ENCODE measurements at places on chromosomes 16 and 17.

DNA sequence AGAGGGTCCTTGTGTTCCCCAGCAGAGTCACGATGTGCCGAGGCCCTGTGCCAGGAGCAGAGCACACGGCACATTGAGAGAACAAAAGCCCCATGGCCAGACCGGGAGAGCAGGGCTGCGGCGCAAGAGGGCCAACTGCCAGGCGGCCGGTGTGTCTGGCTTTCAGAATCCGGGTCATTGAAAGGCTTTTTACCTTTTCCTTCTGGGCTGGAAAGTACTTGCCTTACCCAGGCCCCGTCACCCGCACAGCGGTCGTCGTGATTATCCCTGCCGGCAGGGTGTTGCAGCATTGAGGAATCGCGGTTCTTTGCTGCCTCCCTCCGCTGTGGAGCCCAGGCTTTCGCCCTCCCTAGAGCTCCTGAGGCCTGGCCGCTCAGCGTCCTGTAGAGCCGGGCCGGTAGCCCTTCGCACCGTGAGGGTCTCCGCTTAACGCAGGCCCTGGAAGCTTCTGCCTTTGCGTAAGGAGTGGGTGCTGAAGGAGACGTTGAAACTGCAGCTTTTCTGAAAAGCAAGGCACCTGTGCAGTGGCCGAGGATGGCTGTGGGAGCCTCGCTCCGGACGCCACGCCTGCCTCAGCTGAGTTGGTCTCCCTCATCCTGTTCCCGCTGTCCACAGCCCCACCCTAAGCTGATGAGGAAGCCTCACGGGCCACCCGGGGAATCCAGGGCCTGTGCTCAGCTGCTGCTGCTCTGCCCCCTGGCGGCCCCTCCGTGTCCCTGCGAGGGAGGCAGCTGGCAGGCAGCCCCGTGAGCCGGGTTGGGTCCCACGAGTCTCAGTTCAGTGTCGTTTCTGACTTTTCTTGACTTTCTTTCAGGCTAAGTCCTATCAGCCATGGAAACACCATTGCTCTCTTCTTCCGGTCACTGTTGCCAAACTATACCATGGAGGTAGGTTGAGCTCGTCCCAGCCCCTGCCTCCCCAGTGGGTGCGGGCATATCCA is 8.6 kb upstream of the MC1R start:
- peak; percentile 35 for DNase-seq

DNA sequence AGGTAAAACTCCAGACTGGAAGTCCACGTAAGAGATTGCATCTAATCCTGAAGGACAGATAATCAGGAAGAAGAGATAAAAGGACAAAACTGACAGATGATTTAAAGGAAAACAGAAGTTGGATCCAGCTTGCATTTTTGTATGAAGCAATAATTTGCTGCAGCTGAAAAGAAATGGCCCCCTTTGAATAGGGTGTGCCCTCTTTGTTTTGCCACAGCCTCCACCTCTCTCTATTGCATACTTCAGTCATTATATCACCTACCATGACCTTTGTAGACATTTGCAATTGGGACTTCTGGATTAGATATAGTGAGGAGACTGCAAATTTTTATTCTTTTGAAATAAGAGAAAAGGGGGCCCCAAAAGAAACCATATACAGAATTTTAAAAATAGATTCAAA is 8.1 kb downstream of the NOG start:
- no peak for DNase-seq

GRCh38 chr17:73586921-73587602 is 57.2 kb downstream of the SDK2 start:
- no peak for DNase-seq

DNA sequence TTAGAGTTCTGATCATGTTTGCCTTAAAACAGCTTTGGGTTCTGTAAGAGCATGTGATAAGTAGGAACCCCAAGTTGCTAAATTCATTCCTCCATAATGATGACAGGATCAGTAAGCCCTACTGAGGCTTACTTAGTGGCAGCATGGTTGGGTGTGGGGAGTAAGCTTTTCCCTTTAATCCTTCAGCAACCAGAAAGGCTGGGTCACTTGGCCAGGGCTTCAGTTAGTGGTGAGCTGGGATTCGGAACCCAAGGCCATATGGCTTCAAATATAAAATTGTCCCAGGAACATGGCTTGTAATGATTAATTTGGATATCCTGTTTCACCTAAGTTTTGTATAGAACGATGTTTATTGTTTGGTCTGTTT is 850 bp downstream of the GINS3 start:
- DNase-seq: no peak

- no peak for DNase-seq
Measured at GRCh38 chr16:66159987-66160386, 206.5 kb upstream of the CDH5 start.

- no peak for DNase-seq
Measured at GRCh38 chr16:80725566-80726162, 78.7 kb downstream of the CDYL2 start.

GRCh38 chr16:55081622-55082590 is 151.2 kb downstream of the IRX5 start:
- no peak for DNase-seq

- no peak for DNase-seq
Measured at GRCh38 chr16:84329016-84329415, 34.3 kb downstream of the WFDC1 start.
